NCI-H526 (cell line): ENCODE measurements at places on chromosomes 7 and 10.

GRCh38 chr7:139893999-139894398 is 64.9 kb downstream of the TBXAS1 start:
- DNase-seq = no peak

DNA sequence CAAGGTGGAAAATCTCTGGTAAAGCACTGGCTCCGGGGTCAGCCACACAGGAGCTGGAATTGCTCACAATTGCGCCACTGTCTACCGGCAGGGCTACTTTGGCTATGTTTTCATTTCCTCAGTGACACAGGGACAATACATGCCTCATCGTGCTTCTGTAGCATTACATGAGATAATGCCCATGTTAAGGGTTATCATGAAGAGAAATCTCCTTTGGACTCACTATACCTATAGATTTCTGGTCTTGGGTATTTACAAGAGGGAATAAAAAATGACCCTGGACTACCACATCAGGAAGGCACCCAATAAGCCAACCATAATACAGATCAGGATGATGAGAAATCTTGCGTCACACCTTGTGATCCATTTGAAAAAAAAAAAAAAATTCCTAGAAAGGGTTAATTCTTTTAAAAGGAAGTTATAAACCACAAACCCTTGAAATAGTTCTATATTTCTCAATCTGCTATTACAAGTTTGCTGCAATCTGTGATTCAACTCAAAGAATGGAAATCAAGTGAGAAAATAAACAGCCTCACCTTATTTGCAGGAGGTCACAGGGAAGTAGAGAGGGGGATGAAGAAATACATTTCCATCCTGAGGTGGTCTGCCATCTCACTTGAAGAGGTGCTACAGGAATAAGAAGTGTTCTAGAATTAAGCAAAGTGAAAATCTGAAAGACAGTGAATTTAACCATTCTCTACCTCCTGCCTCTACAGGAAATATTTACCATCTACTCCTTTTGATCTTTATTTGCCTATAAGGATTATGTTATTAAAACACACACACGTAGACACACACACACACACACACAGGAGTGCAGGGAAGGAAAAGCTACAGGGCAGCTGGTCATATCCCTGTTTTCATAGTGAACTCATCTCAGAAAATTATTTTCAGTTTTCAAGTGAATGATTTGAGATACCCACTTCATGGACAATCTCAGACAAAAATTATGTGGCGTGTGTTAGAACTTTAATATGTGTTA is 231.3 kb upstream of the CELF2 start:
- no peak for DNase-seq

DNA sequence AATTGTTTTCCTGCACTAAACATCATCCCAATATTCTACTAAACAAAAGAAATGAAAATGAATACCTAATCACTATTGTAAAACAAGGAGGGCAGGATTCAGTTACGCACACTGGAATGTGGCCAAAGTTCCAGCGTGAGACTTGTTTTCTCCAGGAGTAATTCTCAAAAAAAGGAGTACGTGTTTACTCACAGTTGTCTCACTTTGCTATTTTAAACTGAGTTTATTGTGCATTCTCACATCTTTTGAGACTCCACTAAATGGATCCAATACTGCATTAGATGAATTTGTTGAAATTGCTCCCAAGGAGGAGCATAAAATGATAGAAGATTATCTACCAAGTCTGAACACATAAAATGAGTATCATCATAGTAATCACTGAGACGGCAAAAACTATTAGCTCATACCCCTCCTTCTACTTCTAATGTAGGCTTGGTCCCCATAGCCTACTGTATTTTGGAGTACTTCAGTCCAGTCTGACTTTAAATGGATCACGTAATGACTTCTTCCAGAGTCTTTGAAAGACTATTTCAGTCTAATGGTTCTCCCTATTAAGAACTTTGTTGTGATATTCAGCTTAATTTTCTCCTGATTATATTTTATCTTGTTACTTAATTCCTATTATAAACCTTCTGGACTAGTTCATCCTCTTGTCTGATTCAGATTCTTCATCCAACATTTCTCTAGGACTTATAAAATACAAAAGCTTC is 3.8 kb downstream of the GRM3 start:
- no peak for DNase-seq

DNA sequence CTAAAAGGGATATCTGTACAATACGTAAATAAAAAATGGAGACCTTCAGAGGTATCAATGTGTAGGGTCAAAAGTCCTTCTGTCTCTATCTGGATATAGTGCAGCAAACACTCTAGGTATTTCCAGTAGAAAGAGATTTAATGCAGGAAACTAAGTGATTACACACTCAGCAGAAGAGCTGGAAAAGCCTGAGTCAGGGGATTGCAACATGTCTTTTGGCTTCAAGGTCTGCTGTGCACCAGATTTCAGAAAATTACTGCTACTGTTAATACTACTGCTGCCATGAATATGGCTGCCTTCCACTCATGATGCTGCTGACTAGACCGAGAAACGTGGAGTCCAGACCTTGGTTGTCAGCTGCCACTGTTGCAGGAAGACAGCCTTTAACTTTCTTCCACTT is 94.9 kb upstream of the DLX6 start:
- DNase-seq = no peak

- no peak for DNase-seq
Observed at GRCh38 chr10:31064348-31064747, 32.7 kb upstream of the ZNF438 start.
